ENCODE measurements at places on chromosomes 4 and X.

- DNase-seq, result no peak
Measured at GRCh38 chr4:146478009-146478408, 43.7 kb downstream of the SLC10A7 start.

GRCh38 chr4:17877661-17878060 lies 66.9 kb downstream of the NCAPG start:
- no peak for DNase-seq

- DNase-seq, result no peak
Measured at GRCh38 chrX:29699239-29699638, 516.1 kb upstream of the MAGEB2 start.

- no peak for DNase-seq
Measured at GRCh38 chrX:65987811-65988210, 52.1 kb downstream of the VSIG4 start.

DNA sequence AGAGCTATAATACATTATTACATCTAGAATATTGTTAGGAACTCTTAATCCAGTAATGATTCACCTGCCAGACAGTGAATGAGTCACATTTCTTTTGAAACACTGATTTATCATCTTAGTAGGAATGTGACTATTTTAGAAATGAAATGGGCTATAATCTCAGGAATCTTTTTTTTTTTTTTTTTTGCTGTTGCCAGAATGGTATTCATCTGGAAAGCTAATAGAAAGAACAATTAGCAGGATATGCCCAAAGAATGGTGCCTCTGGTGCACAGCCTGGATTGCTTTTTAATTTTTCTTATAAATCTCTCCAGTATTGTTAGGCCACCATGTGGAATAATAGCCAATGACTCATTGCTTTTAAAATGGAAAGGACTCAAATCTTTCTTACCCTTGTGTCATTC lies 181.1 kb upstream of the SMIM31 start:
- DNase-seq, result no peak

- DNase-seq, result no peak
Measured at GRCh38 chrX:46463682-46464081, 81.5 kb downstream of the ZNF674 start.

GRCh38 chr4:146916479-146917076 lies 29.1 kb downstream of the TTC29 start:
- no peak for DNase-seq

DNA sequence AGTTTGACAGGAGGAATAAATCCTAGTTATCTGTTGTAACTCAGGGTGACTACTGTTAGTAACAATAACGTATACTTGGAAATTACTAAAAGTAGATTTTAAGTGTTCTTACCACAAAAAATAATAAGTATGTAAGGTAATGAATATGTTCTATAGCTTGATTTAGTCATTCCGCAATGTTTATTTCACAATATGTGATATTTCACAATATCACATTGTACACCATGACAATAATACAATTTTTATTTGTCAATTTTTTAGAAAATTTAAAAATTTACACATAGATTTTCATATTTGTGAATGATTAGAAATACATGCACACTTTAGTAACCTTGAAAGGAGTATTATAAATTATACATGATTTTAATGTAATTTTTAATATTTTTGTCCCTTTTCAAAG lies 812.7 kb upstream of the FTHL17 start:
- no peak for DNase-seq

DNA sequence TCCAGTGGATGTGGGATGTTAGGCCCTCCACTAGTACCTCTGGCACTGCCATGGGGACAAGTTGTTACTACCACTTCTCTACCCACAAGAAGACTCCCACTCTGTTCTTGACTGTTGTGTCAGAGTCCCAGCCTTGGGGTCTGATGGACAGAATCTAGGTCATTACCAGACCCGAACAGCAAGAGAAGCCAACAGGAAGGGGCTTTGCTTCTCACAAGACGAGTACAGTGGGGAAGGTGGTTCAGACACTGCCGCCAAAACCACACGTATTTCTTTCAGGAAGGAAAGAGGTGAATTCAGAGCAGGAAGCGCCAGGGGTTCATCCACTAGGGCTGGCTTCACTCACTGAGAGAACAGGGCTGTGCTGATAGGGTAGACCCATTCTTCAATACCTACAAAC lies 161.3 kb upstream of the KIT start:
- peak; percentile 3 for DNase-seq

DNA sequence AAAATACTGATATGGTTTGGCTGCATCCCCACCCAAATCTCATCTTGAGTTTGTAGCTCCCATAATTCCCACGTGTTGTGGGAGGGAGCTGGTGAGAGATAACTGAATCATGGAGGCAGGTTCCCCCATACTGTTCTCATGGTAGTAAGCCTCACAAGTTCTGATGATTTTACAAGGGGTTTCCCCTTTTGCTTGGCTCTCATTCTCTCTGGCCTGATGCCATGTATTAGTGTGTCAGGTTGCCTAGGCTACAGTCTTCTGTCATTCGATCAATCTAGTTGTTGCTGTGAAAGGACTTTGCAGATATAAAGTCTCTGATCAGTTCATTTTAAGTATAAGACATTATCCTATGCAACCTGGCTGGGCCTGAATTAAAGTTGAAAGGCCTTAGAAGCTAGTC lies 209.3 kb upstream of the MAOA start:
- no peak for DNase-seq

DNA sequence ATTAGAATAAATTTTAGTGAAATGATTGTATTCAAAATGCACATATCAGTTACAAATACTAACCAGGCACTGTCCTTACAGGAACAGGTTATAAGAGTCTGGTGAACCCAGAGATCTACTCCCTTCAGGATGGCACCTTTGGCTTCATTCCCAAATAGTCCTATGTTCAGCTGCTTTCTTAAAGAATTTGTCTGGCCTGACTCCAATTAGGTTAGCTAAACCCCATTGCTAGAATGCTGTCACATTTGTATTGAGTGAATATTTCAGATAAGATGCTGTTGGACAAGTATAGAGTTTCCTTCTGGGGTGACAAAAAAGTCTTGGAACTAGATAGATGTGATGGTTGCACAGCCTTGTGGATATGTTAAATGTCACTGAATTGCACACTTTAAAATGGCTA lies 69.4 kb downstream of the EFHC2 start:
- no peak for DNase-seq

- DNase-seq, result peak; percentile 17
Measured at GRCh38 chrX:13747836-13748235, 13.3 kb downstream of the OFD1 start.

GRCh38 chr4:17580969-17581368 lies 4.0 kb downstream of the LAP3 start:
- DNase-seq, result no peak

DNA sequence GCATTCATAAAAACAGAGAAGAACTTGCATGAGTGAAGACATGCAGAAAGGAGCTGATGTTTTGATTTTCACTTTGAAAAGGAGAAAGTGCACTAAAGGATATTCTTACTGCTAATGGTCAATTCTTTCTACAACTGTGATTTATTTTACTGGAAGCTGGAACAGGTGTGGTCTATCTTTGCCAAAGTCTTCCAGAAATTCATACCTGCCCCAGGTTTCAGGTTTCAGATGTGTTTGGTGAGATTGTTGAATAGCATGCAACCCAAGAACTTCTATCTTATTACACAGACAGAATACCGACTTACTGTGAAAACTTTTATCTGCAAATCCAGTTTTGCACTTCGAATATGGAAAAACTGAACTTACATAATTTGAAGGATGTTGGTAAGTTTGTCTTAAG lies 388.3 kb downstream of the PDGFC start:
- no peak for DNase-seq

DNA sequence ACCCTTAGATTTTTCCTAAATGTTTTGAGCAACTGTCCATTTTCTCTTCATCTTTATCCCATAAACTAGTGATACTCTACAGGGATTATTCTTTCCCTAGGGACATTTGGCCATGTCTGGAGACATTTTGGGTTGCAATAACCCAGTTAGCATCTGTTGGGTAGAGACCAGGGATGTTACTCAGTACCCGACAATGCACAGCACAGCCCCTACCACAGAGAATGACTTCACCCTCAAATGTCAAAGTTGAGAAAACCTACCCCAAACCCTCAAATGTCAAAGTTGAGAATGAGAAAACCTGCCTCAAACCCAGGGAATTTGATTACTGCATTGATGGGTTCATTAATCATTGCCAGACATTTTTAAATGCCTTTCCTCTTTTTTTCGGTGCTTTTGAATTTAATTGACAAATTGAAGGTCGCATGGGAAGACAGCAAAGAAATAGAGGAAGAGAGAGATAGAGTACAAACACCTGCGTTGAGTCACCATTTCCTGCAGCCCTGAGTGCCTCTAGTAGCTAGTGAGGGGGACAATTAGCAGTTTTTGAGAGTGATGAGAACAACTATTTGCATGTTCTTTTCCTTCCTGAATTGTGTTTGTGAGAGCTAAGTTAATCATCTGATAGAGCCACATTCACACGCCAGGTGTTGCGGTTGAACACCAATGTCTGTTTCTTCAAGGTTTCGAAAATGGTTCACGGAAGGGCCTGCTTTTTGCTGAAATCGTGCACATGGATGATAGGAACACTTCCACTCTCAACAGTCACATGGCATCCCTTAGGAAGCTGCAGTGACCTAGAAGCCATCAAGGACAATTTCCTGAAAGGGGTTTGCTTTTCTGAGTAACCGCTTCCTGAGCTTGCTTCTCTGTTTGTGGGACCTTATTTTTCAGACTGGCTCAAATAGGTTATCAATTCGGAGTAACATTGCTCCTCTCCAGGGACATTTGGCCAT lies 203.9 kb upstream of the VCX3A start:
- no peak for DNase-seq

DNA sequence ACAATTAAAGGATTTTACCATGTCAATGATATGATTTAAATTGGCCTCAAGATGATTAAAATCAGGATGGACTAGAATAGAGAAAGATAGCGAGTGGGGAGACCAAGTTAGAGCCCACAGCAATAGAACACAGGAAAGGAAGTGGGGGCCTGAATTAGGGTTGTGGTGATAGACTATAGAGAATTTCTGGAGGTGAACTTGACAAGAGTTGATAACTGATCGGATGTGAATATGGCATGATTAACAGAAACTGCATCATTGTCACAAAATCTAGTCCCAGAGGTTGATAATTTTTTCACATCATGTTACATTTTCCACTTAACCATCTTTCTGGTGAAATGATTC lies 26.3 kb upstream of the TRPC3 start:
- DNase-seq, result no peak

- no peak for DNase-seq
Measured at GRCh38 chrX:108420481-108420880, 17.7 kb downstream of the COL4A6 start.

GRCh38 chr4:155638195-155638965 lies 28.3 kb upstream of the GUCY1A1 start:
- no peak for DNase-seq

DNA sequence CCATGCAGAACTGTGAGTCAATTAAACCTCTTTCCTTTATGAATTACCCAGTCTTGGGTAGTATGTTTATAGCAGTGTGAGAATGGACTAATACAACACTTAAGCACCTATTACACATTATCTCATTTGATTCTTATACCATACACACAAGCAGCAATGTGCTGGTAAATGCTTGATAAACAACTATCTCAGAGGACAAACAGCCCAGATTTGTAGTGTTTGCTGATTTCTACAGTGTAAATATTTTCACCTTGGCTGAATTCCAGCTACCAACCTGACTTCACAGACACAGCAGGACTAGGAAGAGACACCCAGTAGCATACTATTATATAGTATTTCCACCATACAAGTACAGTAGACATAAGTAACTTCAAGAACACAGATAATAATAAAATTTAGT lies 406.5 kb upstream of the CNKSR2 start:
- no peak for DNase-seq

DNA sequence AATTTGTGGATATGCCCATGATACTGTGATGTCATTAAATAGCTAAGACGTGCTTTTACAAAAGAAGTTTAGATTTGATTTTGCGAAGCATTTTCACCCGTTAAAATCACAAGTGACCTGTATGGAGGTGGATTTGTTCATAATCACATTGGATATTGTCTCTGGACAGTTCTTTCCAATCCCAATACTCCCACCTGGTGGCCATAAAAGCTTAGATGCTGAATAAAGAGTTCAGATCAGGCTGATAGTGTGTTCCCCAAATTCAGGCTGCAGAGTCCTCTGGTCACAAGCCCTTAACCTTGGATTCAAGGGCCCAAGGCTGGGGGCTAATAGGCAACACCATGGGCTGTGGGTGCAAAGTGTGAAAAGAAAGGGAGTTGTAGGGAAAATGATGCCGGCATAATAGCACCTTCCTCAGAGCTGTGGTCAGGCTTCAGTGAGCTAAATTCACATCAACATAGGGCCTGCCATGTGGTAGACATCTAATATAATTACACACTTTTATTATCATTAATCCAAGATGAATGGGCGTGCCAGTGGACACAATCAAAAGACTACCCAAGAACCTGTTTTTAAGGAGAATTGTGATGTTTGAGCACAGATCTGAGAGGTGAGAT lies 28.1 kb downstream of the SMIM43 start:
- peak; percentile 32 for DNase-seq

GRCh38 chr4:106624671-106625070 lies 256.1 kb upstream of the GIMD1 start:
- no peak for DNase-seq

DNA sequence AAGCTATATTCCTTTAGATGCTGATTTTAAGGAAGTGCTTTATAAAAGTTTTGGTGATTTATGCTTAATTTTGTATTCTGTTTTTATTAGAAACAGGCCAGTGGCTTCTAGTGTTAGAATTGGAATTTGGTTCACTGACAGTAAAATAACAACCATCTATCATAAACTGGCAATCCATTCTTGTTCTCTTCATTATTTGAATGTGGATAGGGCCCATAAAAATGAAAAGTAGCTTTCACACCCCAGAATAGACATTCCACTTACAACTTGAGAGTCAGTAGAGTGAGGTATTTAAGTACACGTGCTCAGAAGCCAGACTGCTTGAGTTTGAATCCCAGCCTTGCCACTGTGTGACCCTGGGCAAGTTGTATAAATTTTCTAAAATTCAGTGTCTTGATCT lies 232.4 kb upstream of the CTSO start:
- no peak for DNase-seq

DNA sequence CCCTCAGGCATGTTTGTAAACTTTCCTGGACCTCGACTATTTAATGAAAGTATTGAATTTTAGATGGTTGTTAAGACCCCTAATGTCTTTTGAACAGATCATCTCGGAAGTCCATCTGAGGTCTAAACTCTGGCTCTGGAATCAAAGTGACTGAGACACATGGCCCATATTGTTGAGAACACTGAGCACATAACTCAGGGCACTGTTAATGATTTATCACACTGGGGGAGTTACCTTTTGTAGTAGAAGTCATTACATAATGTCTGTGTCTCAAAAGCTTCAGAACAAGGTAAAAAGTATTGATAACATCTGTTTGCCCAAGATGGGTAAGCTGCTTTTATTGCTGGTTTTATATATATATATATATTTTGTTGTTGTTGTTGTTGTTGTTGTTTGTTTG lies 103.4 kb upstream of the HS3ST1 start:
- DNase-seq, result no peak

DNA sequence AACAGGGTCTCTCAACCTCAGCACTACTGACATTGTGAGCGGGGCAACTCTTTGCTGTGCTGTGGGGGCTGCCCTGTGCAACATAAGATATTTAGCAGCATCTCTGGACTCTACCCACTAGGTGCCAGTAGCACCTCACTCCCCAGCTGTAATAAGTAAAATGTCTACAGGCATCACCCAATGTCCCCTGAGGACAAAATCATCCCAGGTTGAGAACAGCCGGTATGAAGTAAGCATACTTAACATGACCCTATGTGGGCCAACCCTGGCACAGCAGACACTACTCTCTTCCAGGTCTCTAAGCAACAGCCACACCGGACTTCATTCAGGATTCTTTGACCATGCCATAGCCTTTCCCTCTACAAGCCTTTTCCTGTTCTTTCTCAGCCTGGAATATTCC lies 10.5 kb upstream of the MGST2 start:
- no peak for DNase-seq

GRCh38 chr4:86483773-86484172 lies 110.3 kb upstream of the PTPN13 start:
- DNase-seq, result no peak
